ENCODE measurements at places on chromosomes 13 and 19. TPM values are rescaled to one million over a fixed set of nuclear protein-coding genes. Genes with fewer than 3 reads are reported as not detected.

KIR2DL1 gene
- total RNA-seq: not detected

FBXL3 gene
- 41.3 TPM for total RNA-seq

CD177 gene
- not detected for total RNA-seq

ZNF225 gene
- total RNA-seq: 3.7 TPM

OLFM2 gene
- total RNA-seq: 12.5 TPM

LHB gene
- not detected for total RNA-seq

ZNF541 gene
- total RNA-seq: 0.35 TPM

HSPB6 gene
- total RNA-seq: 0.69 TPM

EBI3 gene
- total RNA-seq: 0.27 TPM

LCP1 gene
- 1,260 TPM for total RNA-seq

CCDC106 gene
- 8.3 TPM for total RNA-seq

ZNF792 gene
- total RNA-seq: 15.3 TPM

SMIM17 gene
- 0.25 TPM for total RNA-seq

N4BP2L1 gene
- 30.4 TPM for total RNA-seq

GAPDHS gene
- total RNA-seq: not detected

CCNA1 gene
- total RNA-seq: 0.83 TPM

PGLYRP1 gene
- total RNA-seq: not detected
